H54 (cell line): ENCODE measurements at places on chromosomes 6 and 20.

GRCh38 chr6:89787660-89788328 lies 31.8 kb downstream of the MDN1 start:
- no peak for DNase-seq

- DNase-seq = no peak
These were observed 248.3 kb downstream of the DHX35 start for GRCh38 chr20:39210341-39211036.

GRCh38 chr6:5762561-5762968 lies 244.2 kb downstream of the NRN1 start:
- DNase-seq = no peak

DNA sequence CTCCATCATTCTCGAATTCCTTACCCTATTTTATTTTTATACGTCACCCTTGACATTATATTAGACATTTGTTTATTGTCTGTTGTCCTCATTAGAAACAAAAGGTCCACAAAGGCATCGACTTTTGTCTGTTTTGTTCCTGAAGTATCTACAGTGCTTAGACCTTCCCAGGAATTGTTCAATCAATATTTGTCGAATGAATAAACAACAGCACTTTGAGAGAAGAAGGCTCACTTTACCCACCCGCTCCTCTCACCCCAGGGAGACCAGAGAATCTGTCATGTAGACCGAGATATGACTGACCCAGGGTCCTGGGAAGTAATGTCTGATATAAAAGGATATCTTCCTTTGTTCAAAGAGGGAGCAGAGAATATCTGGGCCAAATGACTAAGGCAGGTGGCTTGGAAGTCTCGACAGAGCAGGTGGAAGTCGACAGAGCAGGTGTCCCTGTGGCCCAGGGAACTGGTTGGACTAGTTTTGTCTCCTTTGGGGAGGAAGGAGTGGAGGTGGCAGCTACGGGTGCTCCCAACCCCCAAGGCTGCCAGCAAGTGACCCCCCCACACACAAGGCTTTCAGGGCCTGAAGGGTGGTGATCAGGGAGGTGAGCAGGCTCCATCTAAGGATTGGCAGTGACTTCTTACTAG lies 14.8 kb upstream of the CHMP4B start:
- DNase-seq = no peak

DNA sequence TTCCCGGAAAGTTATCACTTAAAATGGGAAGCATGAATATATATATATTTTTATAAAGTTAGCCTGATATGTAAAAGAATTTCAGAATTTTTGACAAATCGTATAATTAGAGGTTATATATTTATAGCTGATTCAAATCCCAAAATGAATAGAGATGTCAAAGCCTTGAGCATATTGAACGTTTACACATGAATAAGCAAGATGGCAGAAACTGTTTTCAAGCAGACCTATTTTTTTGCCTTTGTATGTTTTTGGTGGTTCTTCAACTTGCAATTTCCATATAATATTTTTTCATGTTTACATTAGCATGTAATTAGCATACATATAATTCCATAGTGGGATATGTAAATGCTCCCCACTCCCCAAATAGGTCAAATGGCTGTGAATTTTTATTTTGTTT lies 189.9 kb downstream of the PRL start:
- no peak for DNase-seq
